ENCODE measurements at places on chromosomes 1 and 21. TPM values are rescaled to one million over a fixed set of nuclear protein-coding genes. Genes with fewer than 3 reads are reported as not detected.

Gene TRIM46
- 21.2 TPM for total RNA-seq

Gene OR2G3
- total RNA-seq: not detected

Gene HOOK1
- 13.9 TPM for total RNA-seq

Gene PWP2
- 7.3 TPM for total RNA-seq

DNA sequence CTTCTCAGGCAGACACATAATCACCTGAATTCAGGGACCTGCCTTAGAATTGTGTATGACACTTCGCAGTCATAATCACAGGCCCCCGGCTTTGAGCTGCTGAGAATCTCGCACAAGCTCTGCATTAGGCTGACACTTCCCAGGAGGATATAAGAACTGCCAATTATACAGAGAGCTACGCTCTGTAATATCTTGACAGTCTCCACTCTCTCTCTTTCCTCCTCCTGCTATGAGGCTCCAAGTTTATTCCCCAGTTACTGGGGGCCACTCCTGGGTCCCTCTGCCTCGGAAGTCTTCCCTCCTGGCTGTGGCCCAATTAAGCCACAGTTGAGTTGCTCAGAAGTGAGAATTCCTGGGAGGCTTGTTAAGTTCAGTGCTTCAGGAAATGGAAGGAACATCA is 42.7 kb downstream of the EBNA1BP2 start:
- DNase-seq: no peak

DNA sequence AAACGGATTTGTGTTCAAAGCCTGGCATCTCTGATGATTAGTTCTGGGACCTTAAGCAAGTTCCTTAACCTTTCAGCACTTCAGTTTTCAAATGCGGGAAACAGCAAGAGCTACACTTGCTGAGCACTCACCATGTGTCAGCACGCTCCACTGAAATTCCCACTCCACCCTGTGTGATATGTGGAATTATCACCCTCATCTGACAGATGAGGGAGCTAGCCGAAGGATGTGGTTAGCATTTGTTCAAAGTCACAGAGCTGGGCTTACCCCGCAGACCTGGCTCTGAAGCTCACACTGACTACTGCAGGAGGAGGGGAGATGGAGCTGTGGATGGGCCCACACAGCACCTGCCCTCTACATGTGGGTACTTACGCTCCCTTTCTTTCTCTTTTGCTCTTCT is 29.1 kb downstream of the IL12RB2 start:
- DNase-seq: no peak

- no peak for DNase-seq
Observed at GRCh38 chr1:231580874-231581273, 45.7 kb upstream of the DISC1 start.

Gene CELA2A
- total RNA-seq: not detected

Gene GNG12
- 21.2 TPM for total RNA-seq

GRCh38 chr1:178376008-178376407 is 120.8 kb downstream of the CLEC20A start:
- DNase-seq: no peak

DNA sequence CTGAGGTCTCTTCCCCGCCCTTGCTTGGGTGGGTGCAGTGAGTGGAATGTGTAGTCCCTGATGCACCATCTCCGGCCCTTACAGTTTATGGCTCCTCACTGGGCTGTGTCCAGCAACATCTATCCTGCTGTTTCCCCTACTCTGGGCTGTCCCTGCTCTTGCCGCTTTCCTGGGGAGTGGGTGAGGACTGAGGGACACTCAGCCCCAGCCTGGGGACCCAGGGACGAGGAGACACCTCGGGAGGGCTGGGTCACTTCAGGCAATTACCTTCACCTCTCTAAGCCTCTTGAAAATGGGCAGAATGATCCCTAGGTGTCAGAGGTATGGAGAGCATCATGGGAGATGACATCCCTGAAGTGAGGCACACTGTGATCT is 13.6 kb upstream of the LRP8 start:
- DNase-seq: no peak

GRCh38 chr1:174837386-174837785 is 162.4 kb upstream of the CACYBP start:
- DNase-seq: no peak

DNA sequence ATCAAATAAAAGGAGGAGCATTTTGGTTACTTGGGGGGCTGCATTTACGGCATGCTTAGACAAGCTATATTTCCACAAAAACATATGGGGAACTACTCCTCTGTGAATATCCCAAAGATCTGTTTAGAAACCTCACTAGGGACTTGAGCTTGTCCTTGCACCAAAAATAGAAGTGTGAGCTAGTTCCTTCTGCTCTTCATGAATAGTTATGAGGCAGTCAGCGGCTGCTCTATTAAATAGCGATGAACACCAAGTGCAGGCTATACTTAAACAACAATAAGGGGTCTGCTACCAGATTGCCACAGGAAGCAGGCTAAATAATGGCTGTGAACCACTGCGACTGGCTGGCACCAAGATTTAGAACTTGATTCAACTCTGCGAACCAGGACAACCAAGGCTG is 190.1 kb downstream of the PCP4 start:
- DNase-seq: no peak

DNA sequence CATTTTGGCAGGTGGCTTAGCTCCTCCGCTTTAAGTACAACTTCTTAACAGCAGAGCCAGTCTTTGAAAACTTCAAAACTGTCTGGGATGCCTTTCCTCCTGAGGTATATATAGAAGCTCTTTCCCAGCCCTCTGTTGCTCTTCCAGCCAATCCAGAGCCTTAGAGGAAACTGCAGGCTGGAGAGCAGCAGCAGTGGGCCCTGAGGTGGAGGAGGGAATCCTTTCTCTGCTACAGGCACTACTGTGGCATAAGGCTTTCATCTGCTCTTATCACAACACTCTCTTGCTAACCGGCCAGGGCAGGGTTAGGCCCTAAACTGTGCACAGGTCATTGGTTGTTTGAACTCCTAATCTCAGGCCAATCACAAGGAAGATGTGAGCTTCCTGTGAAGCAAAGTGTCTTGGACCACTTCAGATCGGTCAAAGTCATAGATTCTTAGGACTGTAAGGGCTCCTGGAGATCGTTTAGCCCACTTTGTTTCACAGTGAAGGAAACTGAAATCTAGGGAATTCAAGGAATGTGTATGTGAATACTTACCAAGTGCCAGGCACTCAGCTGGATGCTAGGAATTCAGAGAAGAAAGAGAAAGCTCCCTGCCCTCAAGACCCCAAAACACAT is at the start of gene RGS5:
RGS5 (minus strand) TSS at position 84 of the 619 bp plus-strand sequence; CDS start at position 3, 81 bp downstream.
- no peak for DNase-seq
